ENCODE measurements at places on chromosomes 7 and 10. TPM values are rescaled to one million over a fixed set of nuclear protein-coding genes. Genes with fewer than 3 reads are reported as not detected.

KDM7A gene
- 3.6 TPM for total RNA-seq

ITPRIP gene
- 20.8 TPM for total RNA-seq

AKR1C3 gene
- 4.4 TPM for total RNA-seq

BMPR1A gene
- total RNA-seq, result 46.6 TPM

MUC3A gene
- total RNA-seq, result not detected

AP3M1 gene
- total RNA-seq, result 43.3 TPM

FGF8 gene
- total RNA-seq, result not detected

GHITM gene
- total RNA-seq, result 153 TPM

SCART1 gene
- 3.1 TPM for total RNA-seq

MSANTD7 gene
- 26.6 TPM for total RNA-seq

ITPRID1 gene
- total RNA-seq, result not detected

CDNF gene
- 1.1 TPM for total RNA-seq

DDC gene
- total RNA-seq, result not detected

SH2D4B gene
- total RNA-seq, result 0.29 TPM

NEBL gene
- total RNA-seq, result 0.22 TPM

SORCS1 gene
- not detected for total RNA-seq

FKBP6 gene
- total RNA-seq, result not detected

OR6V1 gene
- total RNA-seq, result not detected

GPR22 gene
- total RNA-seq, result not detected

NKX1-2 gene
- not detected for total RNA-seq

SMO gene
- 4.2 TPM for total RNA-seq

CALML3 gene
- total RNA-seq, result not detected

OSBPL3 gene
- 40.7 TPM for total RNA-seq

TMEM213 gene
- not detected for total RNA-seq

CSTF2T gene
- 19.6 TPM for total RNA-seq

GARIN1A gene
- 0.88 TPM for total RNA-seq

ELN gene
- 0.86 TPM for total RNA-seq

EPO gene
- total RNA-seq, result not detected

PROSER2 gene
- total RNA-seq, result 7.7 TPM

TAS2R3 gene
- total RNA-seq, result 2.0 TPM

CRYGN gene
- not detected for total RNA-seq

VAX1 gene
- not detected for total RNA-seq

TRPV5 gene
- total RNA-seq, result not detected

SLC26A3 gene
- total RNA-seq, result not detected

LDB3 gene
- total RNA-seq, result under 0.01 TPM

HYAL4 gene
- 1.3 TPM for total RNA-seq

TDRD1 gene
- total RNA-seq, result not detected

TMEM106B gene
- total RNA-seq, result 91.8 TPM

All from placental pericyte (primary cell).